ENCODE measurements at places on chromosomes 11 and 22.
A peak's percentile ranks its signal among the peaks of the same experiment; 100 is the strongest.

- no peak for DNase-seq
Measured at GRCh38 chr11:117545706-117546105, 218.1 kb downstream of the CEP164 start.

DNA sequence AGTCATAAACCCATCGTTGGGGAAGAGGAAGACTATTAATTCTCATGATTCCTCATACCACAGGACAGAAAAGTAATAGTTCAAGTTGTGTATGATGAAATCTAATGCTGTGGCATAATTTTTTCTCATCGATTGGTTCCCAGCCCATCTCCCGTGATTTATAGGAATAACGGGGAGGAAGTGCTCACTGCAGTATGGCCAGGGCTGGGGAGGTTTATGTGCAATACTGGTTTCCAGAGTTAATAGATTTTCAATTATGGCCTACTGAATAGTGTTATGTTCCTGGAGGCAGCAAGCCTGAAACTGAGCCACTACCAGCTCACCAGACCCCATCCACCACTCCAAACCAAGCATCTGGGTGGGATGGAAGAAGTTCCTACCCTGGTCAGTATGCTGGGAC lies 147.1 kb upstream of the NCAM1 start:
- no peak for DNase-seq

GRCh38 chr22:45964372-45964771 lies 12.6 kb downstream of the WNT7B start:
- no peak for DNase-seq

GRCh38 chr22:37986371-37986770 lies 2.0 kb upstream of the SOX10 start:
- DNase-seq = no peak

DNA sequence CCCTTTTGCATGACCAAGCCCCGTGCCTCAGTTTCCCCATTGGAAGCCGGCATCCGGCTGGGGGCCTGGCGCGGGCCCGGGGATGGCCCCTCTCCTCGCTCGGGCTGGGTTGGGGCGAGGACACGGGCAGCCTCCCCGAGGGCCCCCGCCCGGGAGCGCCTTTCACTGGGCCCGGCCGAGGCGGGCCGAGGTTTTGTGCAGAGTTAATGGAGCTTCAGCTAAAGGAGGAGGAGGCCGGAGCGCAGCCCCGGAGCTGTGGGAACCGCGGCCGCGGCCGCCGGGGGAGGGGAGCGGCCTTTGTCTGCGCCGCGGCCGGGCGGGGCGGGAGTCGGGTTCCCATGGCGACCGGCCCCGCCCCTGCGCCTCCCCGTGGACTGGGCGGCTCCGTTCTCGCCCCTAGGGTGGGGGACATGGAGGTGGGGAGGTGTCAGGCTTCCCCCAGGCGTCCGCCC lies 1.4 kb upstream of the MAPK11 start:
- peak; percentile 60 for DNase-seq

DNA sequence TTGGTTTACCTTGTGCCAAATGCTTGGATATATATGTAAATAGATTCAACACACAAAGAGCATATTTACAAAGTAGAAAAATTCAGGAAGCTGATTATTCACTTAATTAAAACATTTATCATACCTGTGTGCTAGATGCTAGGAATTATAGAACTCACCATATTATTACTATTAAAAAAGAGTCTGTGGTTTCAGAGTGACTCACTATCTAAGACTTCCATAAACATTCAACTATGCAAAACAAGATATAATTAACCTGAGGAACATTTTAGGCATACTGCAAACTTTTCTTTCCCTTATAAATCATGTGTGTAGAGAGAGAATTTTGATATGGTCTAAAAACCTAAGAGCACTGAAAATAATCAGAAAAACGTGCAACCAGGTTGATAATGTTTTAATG lies 27.3 kb downstream of the CTSC start:
- no peak for DNase-seq

GRCh38 chr11:98099371-98099770 lies 921.4 kb upstream of the CNTN5 start:
- no peak for DNase-seq

DNA sequence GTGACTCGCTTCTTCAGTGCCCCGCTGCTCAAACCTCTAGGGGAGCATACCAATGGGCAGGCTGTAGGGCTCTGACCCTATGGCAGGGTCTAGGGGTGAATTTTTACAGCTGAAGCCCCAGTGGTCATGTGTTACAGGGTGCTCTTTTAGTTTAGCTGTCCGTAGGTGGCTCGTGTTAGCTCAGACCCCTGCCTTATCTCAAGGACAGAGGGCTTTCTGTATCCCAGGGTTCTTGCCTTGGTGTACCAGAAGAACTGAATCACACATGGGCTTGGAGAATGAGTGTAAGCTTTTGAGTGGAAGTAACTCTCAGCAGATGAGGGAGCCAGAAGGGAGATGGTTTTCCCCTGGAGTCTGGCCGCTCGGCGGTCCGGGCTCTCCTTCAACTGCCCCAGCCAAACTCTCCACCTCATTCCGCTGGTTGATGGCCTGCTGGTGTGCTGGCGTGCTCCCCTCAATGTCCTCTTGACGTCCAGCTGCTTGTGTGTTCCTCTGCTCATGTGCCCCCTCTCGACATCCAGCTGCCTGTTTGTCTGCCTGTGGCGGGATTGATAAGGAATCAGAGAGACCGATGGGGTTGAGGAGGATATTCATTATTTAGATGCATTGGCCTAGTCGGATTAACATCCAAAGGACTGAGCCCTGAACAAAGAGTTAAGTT lies 37.5 kb downstream of the BIRC2 start:
- DNase-seq = no peak

DNA sequence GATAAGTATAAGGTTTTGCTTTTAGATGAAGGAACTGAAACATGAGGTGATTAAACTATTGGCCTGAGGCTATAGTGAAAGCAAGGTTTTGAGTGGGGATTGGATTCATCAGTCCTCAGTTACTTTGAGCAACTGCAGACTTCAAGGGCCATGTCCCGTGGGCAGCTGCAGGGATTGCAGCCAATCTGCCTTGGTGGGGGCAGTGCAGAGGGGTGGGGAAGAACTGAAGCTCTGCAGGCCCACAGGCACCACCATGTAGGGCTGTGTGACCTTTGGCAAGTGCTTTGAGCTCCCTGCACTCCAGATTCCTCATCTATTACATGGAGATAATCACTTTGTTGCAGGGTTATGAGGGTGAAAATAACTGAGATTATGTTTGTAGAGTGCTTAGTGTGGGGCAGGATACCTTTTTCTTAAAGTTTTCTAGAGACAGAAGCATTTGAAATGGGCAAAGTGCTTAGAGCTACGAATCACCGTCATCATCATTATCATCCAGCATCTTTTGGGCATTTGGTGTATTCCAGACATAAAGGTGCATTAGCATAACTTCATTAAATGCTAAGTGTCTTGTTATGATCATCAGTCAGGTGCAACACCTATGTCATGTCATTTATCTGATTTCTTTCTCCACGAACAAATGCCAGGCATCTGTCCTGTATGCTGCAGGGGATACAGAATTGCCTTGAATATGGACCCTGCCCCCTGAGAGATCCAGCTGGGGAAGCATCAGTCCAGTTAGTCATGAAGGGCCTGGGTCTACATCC lies 72.1 kb upstream of the TENM4 start:
- no peak for DNase-seq

GRCh38 chr11:2528301-2529050 lies 83.7 kb downstream of the KCNQ1 start:
- DNase-seq = peak; percentile 6

GRCh38 chr11:104694259-104695064 lies 203.8 kb downstream of the CASP12 start:
- DNase-seq = no peak

DNA sequence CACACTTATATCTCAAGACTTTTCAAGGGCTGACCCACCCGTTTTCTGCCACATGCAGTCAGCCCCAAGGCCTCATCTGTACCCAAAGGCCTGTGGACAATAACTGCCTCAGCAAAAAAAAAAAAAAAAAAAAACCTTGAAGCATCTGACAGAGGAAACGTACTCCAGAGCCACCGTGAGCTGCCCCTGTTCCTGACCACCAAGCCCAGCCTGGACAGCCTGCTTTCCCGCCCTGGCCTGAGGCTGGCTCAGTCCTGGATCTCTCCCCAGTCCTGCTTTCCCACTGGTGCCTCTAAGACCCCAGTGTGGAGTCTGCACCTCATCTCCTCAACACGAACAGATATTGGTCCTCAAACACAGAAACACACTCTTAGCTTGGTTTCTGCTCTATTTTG lies 66.5 kb downstream of the SLC35F2 start:
- no peak for DNase-seq

DNA sequence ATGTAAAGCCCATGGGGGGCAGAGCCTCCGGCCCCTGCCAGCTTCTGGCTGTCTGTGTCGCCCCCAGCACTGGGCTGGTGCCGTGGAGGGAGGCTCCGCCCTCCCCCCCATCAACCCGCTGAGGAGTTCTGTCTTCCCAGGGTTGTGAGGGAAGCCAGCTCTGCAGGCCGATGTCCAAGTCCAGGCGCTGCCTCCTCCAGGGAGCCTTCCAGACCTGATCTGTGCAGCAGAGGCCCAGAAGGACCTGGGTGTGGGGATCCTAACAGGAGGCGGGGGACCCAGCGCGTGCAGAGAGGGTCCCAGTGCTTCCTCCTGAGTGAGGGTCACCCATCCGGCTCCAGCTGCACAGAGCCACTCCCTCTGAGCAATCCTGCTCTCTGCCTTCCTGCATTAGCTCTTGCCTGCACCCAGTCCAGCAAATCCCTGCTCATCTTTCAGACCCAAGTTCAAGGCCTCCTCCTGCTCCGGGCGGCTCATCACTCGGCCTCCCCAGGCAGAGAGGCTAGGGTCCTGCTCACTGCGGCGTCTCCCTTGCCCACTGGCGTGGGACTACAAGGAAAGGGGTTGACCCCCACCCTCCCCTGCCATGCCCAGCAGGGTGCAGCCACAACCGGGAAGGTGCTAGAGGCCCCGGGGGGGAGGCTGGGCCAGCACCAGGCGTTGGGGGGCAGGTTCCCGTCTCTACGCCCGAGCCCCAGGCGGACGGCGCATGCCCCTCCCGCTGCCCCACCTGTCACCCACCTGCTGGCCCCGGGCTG lies 16.4 kb downstream of the PRR33 start:
- peak; percentile 9 for DNase-seq

DNA sequence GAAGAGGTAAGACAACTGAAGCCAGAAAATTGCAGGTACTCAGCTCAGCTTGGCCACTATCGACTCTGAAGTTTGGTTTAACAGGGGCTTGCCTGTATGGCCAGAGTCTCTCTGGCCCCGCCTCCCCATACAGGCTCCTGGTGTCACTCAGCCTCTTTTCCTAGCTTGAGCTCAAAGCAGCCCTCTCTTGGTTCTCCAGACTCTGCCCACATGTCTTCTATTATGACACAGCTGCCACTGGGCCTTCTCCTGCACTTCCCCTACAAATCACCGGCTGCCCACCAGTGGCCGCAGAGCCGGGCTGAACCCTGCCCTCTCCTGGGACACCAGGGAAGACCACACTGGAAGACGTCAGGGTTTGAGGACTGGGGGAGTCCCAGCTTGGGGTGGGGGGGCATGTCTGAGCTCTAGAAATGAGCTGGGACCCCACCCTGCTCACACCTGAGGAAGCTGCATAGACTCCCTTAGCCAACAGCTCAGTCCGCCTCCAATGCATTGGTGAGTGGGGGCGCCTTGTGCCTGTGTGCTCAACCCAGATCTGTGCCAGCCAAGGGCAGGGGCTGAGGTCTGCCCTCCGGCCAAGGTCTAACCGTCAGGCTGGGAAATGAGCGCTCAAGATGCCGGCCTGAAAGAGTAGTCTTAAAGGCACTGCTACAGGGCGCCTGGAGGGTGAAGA lies 94.4 kb upstream of the LMO1 start:
- no peak for DNase-seq

Measured in activated naive CD4-positive, alpha-beta T cell treated with anti-CD3 and anti-CD28 coated beads, Interleukin-2, amount 50 U/mL, for 16 hours (primary cell).